ENCODE measurements at places on chromosomes 6 and 20.

- DNase-seq: no peak
These were observed 7.0 kb downstream of the MUC21 start for GRCh38 chr6:30990422-30991086.

DNA sequence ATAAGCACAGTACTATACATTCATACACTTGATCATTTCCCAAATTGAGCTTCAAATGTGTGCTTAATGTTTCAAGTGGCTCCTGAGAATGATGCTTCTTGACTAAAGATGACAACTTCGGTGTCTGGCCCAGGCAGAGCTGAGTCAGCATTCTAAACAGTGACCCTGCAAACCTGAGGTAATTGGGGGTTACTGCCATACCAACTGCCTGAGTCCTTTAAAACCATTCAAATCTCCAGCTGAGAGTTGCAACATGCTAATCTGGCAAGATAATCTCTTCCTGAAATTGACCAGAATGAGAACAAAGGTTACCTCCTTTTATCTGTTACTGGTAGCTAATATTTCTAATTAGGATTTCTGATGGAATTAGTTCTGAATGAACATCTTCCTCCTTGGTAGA lies 8.2 kb downstream of the BACH2 start:
- no peak for DNase-seq

GRCh38 chr6:34181908-34182307 lies 36.0 kb upstream of the GRM4 start:
- DNase-seq: no peak

DNA sequence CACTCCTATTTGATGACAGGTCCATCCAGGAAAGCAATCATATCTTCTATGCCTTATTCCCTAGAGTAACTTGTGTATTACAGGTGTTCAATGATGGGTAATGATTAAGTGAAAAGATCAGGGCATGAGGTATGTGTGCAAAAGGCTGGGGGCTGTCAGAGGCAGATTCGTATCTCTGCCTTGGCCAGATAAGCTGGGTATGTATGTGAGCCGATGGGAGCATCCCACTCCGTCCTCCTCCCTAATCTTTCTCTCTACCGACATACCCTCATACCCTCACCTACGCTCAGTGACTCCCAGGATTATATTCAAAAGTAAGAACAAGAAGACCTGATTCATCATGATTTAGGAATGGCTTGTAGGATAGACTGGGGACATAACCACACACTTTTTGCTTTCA lies 238.7 kb downstream of the PLCB1 start:
- DNase-seq: no peak

DNA sequence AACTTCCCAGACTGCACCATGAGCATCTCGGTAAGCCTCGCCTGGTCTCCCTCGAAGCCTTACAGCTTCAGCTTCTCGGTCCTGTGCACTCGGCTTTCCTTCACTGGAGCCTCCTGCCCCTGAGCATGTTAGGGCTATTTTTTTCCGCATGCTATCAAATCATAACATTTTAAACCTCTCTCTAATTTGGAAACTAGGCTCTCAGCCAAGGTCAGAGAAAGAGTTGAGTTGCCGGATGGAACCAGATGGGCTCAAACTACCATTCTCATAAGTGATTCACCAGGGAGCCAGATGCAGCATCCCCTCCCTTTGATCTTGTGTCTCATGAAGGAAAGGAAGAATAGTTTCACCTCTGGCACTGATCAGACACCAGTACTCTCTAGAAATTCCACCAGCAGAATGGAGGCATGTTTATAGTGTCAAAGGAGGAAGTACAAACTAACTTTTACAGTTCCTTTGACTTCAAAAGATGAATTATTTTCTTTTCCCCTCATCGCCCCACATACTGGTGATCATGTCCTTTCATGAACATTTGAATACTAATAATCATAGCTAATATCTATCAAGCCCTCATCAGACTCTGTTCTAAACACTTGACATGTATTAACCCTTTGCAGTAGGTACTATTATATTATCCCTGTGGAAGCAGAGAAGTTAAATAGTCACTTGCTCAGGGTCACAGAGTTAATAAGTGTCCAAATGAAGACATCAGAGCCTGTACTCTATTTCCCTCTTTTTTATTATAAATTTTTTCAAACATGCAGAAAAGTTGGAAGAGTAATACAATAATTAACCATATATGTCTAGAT lies 46.7 kb downstream of the MAP1LC3A start:
- no peak for DNase-seq

- DNase-seq: no peak
These were observed 49.2 kb downstream of the KHDRBS2 start for GRCh38 chr6:62236784-62237183.

DNA sequence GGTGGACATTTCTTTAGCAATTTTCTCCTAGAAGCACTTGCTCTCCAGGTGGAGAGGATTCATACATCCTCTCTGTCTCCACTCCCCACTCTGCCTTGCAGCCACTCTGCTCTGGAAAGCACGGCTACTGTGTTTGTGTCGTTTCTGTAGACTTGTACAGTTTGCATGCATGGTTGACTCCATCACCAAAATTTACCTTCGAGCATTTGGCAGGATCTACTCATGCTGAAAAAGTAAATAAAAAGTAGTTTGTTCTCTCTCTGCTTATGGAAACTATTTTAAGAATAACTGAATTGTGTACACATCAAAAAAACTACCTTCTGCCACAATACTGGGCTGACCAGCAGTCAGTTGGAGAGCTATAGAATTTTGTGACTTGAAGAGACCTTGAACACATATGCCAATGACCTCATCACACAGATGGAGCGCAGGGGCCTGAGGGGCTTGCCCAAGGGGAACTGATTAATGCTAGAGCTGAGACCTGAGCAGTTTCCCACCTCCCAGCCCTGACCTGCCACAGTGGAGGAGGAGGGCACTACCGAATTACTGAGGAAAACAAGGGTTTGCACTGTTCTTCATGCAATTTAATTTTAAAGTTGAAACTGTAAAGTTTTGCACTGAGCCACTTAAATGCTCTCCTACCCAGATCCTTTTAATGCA lies 33.7 kb upstream of the FOXQ1 start:
- DNase-seq: no peak

DNA sequence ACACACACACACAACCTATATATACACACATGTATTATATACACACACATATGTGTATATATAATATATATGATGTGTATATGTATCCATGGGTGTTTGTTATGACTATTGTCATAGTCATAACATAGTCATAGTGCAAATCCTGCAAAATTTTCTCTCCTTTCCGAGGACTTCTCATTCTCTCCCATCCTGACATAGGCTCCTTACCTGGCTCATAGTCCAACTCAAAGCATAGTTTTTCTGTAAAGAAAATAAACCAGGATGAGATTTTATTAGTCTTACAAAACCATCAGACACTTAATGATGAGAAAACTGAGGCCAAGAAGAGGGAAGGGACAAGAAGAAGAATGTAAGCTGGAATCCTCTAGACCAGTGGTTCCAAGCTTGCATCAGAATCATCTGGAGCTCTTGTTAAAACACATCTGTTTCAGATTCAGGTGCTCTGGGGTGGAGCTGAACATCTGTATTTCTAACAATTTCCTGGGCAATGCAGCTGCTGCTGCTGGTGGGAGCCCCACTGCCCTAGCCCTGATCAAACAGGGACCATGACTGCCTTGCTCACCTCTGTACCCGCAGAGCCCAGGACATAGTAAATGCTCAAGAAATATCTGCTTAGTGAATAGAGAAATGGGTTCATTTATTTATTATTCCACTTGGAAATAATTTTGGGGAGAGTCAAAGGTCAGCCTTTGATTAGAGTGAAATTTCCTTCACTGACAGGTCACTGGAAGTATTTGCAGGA lies 5.3 kb downstream of the TRIM10 start:
- no peak for DNase-seq

GRCh38 chr20:13915284-13915683 lies 75.1 kb downstream of the SEL1L2 start:
- DNase-seq: no peak

GRCh38 chr6:33993091-33993490 lies 152.8 kb downstream of the GRM4 start:
- DNase-seq: no peak

GRCh38 chr20:25280051-25280573 lies 32.2 kb downstream of the PYGB start:
- no peak for DNase-seq

DNA sequence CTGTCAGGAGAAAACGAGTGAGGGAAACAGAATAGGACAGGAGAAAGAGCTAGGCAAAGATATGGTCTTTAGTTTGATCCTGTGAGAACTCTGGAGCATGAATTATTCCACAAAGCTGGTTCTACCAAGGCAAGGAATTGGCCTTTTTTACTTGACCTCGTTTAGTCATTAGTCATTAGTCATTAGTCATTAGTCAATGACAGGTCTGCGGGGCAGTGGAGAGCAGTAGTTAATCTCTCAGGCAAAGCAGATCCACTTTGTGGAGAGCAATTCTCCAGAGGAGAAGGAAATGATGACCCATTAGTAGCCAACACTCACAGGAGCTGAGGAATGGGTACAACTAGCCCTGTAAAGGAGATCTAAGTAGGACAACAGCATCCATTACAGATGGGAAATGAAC lies 22.0 kb upstream of the ABCC10 start:
- no peak for DNase-seq

Measured in omental fat pad (tissue), 4 donors.